SW 1271 (cell line): ENCODE measurements at places on chromosomes 4 and X.

- no peak for DNase-seq
Observed at GRCh38 chrX:14590216-14590615, 60.9 kb downstream of the GLRA2 start.

GRCh38 chr4:172992648-172993378, 175.8 kb upstream of the GALNT7 start:
- DNase-seq: no peak

- DNase-seq: no peak
Observed at GRCh38 chrX:127764674-127765073, 287.5 kb downstream of the ACTRT1 start.

GRCh38 chr4:139314047-139314800, 11.9 kb upstream of the NDUFC1 start:
- DNase-seq: no peak

DNA sequence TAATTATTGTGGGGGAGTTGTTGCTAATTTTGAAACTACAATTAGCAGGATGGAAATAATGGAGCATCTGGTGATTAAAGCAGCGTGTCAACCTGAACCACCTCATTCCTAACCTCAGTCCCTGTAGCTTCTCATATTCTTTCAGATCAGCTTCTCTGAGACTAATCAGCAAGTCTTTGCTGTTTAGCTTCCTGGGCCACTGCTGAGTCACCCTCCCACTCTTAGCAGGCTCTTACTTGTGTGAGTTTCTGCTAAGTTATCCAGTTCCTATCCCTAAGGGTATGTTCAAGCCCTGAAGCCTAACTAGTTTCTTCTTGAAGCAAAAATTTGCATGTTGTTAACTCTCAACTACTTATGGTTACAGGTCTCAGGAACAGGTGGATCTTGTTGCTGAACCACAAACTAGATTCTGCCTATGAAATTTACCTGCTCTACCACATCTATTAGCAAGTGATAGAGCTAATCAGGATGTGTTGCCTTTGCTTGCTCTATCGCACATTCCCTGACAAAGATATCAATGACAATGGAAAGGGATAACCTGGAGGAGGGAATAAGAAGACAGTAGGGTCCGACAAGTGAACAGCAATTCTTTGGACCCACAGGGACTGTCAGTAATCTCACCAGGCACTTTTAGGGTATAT, 134.2 kb downstream of the EIF4E start:
- DNase-seq: no peak

DNA sequence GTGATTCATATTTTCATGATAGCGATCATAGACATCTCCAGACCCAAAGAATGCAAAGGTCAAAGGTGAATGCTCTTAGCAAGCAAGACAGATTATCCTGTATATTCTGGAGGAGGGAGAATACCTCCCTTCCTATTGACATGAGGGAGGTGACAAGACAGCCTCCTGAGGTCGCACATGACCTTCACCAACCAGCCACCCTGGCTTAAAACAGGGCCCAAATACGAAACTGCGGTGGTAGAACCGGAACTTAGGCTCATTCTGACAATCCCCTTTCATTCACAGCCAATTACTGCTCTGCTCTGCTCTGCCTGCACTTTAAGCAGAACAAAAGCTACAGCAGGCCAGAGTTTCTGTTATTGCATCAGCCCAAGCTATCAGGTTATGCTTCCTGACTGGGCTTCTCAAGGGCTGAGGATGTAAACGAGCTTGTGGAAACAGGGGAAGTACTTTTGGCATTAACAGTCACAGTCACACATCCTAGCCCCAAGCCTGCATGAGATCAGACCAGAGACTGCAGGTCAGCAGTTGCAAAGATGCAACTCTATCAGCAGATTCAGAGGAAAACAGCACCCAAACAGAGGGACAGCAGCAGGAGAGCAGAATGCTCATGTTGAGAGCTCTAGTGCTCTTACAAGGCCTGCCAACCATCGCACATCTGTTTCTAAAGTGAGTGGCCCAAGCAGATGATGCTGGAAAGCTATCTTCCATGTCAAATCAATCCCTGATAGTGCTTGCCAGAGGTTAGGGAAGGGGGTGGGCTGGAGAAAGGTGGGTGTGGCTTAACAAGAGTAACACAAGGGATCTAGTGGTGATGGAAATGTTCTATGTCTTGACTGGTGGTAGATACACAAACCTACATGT, 51.3 kb upstream of the MAP3K15 start:
- no peak for DNase-seq

DNA sequence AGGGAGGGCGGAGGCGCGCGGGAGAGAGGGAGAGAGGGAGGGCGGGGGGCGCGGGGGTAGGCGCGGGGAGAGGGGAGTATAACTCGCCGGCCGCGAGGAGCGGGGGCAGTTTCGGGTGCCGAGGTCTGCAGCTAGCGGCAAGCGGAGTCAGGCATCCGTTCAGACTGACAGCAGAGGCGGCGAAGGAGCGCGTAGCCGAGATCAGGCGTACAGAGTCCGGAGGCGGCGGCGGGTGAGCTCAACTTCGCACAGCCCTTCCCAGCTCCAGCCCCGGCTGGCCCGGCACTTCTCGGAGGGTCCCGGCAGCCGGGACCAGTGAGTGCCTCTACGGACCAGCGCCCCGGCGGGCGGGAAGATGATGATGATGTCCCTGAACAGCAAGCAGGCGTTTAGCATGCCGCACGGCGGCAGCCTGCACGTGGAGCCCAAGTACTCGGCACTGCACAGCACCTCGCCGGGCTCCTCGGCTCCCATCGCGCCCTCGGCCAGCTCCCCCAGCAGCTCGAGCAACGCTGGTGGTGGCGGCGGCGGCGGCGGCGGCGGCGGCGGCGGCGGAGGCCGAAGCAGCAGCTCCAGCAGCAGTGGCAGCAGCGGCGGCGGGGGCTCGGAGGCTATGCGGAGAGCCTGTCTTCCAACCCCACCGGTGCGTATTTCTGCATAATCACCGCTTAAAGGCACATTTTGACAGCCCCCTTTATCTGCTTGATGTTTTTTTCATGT, at the start of gene POU4F2:
POU4F2 (plus strand) TSS at position 108 of the 720 bp plus-strand sequence; CDS start at position 356, 248 bp downstream.
- no peak for DNase-seq

- DNase-seq: no peak
Observed at GRCh38 chrX:905848-906566, 275.4 kb downstream of the SHOX start.
